ENCODE measurements at places on chromosomes 16 and 17.

DNA sequence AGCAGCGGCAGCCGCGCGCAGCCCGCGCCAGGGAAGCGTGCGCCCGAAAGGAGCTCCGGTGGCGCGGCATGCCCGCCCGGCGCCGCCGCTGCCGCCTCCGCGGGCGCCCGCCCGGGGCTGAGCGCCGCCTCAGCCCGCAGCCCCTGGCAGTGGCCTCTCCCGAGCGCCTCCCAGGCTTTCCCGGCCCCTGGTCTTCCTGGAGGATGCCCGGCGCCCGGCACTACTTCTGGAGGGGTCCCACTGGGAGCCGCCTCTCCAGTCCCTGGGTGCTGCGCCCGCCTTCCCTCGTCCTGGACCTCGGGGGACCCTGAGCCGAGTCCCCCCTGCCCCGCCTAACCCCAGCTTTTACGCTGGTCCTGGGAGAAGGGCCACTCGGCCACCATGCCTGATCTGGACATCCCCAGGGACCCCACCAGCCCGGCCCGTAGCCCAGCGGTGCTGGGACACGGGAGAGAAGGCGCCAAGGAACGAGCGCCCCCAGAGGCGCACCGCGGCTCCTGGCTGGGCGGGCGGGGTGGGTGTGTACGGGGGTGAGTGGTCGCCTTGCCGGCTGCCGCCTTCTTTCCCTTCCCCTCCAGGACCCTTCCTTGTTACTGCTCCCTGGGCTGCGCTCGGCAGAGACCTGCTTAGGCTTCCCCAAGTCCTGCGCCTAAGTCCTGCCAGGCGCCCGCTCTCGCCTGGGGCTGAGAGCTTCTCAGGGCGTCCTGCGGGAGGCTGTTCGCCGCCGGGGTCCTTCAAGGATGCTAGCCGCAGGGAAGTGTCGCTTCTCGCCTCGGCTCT, 704 bp downstream of the ASIC2 start:
- peak; percentile 3 for DNase-seq

DNA sequence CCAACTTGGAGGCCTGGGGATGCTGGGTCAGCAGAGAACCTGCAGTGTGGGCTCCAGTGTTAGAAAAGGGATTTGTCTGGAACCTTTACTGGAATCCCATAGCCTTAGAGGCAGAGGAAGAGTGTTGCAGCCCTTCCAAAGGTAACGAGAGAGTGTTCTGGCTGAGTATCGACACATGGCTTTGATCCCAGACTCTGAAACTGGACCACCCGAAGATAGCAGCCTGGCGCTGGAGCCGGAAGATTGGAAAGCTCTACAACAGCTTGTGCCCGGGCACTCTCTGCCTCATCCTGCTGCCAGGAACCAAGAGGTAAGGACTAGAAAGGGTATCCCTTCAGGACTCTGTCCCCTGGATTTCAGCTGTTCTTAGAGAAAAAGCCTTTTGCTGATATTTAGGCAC, 39.7 kb downstream of the REXO5 start:
- DNase-seq: no peak

DNA sequence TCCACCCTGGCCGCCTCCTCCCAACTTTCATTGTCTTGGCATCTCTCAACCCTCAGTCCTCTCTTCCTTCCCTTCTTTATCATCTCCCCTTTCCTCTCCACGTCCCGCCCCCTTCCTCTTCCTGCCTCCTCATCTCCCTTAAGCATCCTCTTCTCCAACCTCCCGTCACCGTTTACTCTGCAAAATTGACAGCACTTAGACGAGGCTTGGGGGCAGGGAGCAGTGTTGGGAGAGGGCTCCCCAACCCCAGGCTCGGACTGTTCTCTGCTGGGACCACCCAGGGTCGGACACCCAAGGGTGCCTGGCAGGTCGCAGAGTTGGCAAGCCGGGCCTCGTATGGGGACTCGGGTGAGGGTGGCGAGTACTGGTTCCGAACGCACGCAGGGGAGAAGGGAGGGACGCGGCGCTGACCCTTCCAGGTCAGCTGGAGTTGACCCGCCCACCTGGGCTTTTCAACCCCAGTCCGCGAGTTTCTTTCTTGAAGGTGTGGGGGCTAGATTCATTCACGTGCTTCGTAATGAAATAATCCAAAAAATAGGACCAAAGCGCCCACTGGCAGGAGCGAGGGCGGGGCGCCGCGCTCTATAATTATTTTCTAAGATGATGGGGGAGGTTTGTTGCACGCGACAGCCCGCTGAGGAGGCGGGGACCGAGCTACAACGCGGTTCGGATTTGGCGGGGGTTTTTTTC, 775 bp upstream of the PAGR1 start:
- peak; percentile 20 for DNase-seq

DNA sequence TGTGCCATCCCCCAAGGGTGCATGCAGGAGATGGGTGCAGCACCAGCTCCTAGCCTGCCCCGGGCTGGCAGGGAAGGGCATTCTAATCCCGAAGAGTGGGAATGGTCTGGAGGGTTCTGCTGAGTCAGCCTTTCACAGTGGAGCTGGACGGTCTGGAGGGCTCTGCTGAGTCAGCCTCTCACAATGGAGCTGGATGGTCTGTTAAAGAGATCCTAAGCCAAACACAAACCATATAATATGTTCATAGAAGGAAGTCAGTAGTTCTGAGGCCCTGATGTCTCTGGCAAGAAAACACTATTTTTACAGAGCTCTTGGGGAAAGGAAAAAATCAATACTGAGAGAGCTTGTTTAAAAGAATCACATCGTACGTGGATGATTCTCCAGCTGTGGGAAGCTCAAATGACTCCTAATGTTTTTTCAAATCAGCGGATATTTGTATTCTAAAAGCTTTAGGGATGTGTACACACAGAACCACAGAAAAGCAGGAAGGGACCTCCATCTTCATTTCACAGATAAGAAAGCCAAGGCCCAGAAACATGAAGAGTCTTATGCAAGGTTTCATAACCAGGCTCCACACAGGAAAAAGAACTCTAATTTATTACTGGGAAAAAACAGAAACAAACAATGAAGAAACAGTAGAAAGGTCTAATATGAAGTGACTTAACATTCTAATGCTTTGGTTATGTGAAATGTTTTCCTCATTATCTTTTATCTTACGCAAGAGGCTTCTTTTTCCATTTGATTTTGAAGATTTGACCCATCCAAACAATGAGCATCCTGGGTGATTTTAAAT, 176.3 kb downstream of the VPS53 start:
- DNase-seq: no peak

- DNase-seq: no peak
These were observed 46.6 kb downstream of the PECAM1 start for GRCh38 chr17:64343833-64344637.

DNA sequence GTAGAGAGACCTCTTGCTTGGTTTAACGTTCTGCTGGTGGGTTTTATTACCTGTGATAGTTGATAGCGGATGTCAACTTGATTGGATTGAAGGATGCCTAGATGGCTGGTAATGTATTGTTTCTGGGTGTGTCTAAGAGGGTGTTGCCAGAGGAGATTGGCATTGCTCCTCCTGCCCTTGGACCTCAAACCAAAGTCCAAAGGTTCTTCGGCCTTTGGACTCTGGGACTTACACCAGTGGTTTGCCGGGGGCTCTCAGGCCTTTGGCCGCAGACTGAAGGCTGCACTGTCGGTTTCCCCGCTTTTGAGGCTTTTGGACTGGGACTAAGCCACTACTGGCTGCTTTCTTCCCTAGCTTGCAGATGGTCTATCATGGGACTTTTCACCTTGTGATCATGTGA, 17.5 kb upstream of the TNRC6C start:
- DNase-seq: no peak

GRCh38 chr17:65029605-65030336, 26.8 kb downstream of the GNA13 start:
- DNase-seq: no peak

DNA sequence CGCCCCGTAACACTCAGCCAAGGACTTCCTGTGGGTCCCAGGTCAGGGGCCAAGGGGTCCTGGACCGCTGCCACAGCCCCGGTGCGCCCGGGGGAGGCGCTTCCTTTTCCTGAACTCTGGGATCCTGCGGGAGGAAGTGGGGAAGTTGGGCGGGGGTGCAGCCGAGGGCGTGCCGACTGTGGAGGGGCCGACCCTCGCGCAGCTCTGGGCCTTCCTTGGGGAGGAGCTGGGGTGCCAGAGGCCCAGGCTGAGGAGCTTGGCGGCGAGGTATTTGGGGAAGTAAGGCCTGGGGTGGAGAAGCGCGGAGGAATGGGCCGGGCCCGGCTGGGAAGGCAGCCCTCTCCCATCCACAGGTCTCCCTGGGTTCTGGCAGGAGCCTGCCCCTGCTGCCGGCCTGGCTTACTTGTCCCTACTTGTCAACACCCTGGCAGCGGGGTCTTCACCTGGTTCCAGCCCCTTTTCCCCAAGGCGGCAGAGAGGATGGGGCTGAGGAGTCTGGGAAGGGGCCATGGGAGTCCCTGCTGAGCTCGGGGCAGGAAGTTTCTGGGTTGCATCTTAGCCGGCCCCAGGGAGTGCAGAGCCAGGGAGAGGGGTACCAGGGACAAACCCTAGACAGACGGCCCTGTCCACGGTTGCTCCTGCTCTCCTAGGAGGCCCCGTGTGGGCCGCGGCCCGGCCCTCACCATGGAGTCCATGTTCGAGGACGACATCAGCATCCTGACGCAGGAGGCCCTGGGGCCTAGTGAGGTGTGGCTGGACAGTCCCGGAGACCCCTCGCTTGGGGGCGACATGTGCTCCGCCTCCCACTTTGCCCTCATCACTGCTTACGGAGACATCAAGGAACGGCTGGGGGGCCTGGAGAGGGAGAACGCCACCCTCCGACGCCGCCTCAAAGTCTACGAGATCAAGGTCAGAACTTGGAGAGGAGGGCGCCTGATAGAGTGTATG, 1.7 kb downstream of the TBKBP1 start:
- DNase-seq: peak; percentile 22

GRCh38 chr16:86073763-86074493, 175.0 kb downstream of the IRF8 start:
- DNase-seq: no peak

GRCh38 chr16:22672830-22673210, 141.1 kb upstream of the HS3ST2 start:
- no peak for DNase-seq

DNA sequence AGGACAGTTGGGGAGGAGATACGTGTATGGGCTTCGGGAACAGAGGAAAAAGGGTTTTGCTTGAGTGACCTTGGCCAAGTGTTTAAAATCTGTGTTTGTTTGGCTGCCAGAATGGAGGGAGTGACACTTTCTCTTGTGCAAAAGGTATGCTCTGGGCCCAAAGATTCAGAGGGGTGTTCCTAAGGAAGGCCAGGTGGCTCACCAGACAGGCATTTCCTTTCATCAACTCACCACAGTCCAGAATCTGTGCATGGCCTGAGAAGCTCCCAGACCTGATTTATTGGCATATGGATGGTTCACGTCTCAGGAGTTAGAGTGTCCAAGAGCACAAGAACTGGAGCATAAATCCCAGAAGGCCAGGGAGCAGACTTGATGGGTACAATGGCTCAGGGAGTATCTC, 53.4 kb upstream of the NLK start:
- DNase-seq: no peak

DNA sequence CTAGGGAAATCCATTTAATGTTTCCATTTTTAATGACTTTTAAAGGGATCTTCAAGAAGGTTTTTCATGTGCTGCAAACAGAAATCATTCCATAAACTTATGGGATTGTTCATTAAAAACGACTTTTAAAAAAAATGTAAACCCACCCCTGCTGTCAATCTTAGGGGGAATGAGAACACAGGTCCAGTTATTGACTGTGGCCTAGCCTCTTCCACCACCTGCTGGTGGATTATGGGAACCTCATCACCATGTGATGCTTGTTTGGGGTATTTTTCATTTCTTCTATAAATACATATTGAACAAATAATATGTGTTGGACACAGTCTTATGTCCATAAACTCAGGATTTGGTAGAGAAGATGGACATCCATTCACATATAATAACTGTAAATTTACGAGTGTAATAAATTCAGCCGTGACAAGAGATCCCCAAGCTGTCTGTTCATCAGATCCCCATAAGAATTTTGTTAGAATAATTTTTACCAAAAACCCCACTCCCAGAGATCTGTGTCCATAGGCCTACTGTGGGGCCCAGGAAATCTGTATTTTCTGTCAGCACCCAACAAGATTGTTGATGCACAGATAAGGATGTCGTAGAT, 42.0 kb upstream of the TMC5 start:
- DNase-seq: peak; percentile 46

GRCh38 chr16:21194771-21195301, 16.5 kb downstream of the ZP2 start:
- peak; percentile 60 for DNase-seq

GRCh38 chr16:7313170-7313569, 19.5 kb upstream of the RBFOX1 start:
- peak; percentile 1 for DNase-seq

- peak; percentile 8 for DNase-seq
These were observed 121.0 kb upstream of the NLRP1 start for GRCh38 chr17:5705081-5705875.

DNA sequence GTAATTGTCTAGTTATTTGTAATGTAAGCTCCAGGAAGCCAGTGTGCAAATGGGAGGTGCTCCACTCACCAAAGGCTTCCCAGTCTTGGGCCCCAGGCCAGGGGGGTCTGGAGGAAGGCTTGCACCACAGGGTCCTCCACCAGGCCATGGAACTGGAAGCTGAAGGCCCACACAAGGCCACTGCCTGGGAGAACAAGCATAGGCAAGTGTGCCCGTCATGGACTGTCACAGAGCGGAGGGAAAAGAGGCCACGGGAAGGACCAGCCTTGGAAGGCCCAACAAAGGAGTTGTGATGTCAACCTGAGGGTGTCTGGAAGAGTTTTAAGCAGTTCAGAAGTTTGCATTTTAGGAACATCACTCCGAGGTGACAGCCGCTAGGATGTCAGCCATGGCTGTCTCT, 3.0 kb upstream of the SRRM2 start:
- DNase-seq: no peak

- no peak for DNase-seq
These were observed 31.7 kb upstream of the ZC3H18 start for GRCh38 chr16:88538366-88539060.

DNA sequence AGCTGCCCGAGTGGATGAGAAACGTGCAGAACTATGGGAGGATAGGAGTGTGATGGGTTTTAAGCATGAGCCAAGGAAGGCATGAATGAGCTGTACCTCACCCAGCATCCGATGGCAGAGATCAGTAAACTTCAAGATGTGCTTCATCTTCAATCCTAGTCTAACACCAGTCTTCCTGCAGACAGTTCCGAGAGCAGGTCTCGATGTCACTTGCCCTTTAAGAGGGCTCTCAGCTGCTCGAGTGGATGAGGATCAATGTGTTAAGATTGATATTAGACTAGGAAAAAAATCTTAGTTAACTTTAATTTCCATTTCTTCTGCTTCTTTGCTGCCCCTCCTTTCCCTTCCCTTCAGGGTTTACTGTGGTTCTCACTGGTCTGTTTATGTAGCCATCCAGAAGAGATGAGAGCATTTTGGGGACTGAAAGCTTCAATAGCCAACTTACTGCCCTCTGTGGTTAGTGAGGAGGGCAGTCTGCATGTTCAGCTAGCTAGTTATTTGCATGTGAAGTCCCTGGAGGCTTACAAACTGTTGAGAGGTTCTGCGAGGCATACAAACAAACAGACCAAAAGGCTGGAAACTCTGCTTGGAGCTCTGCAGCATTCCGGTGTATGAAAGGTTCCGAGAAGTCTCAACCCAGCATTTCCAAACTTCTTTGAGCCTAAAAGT, 15.3 kb downstream of the KLHL36 start:
- no peak for DNase-seq

GRCh38 chr16:66291833-66292232, 74.7 kb upstream of the CDH5 start:
- DNase-seq: no peak
